AG04450 (cell line): ENCODE measurements at places on chromosomes 12 and 14. TPM values are rescaled to one million over a fixed set of nuclear protein-coding genes. Genes with fewer than 3 reads are reported as not detected.

The SCN8A gene
- polyA plus RNA-seq = 9.6 and 12.5 TPM in 2 replicates

DNA sequence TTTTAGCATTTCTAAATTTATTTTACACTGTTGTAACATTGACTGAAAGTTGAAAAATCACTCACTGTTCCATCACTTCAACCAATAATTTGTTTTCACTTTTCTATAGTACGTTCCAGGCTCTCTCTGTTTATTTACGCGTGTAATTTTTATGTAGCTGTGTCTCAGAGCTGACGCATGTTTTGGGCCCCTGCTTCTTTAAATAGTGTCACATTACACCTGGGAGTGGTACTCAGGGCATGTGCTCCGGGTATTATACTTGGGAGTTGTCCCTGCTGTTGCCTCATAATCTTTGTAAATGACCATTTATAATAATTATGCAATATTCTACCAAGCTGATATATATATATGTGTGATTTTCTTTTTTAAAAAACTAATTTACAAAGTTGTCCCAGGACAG is 132.8 kb upstream of the CPM start:
- no peak for DNase-seq

DNA sequence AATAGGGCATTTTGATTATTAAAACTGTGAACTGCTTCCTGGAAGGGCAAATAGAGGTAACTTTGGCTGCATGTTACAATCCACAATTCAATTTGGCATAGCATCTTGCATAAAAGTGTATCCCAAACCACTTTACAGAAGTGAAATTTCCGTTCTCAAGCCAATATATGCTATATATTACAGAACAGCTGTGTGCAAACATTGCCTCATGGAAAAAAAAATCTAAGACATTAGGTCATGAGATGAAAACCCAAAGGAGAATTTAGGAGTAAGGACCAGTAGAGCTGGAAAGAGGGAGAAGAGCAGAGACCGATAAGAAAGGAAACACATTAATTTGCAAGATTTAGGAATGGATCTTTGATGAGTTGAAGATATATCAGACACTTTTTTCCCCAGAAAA is 239.2 kb downstream of the PAX9 start:
- no peak for DNase-seq

DNA sequence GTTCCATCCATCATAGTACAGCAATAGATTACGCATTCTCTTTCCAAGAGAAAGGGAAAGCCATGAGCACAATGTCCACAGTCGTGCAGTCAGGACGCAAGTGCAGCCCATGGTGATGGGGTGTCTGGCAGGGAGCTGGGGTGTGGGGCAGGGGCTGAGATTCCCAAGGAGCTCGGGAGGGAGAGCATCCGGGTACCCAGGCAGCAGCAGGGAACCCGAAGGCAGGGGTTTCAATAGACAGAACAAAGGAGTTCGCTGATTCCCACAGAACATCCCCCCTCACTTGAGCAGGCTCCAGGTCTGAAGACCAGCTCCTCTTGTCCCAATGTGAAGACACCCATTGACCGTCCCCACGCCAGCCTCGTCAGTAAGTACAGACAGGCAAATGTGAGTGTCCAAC is 13.5 kb downstream of the ANHX start:
- no peak for DNase-seq

DNA sequence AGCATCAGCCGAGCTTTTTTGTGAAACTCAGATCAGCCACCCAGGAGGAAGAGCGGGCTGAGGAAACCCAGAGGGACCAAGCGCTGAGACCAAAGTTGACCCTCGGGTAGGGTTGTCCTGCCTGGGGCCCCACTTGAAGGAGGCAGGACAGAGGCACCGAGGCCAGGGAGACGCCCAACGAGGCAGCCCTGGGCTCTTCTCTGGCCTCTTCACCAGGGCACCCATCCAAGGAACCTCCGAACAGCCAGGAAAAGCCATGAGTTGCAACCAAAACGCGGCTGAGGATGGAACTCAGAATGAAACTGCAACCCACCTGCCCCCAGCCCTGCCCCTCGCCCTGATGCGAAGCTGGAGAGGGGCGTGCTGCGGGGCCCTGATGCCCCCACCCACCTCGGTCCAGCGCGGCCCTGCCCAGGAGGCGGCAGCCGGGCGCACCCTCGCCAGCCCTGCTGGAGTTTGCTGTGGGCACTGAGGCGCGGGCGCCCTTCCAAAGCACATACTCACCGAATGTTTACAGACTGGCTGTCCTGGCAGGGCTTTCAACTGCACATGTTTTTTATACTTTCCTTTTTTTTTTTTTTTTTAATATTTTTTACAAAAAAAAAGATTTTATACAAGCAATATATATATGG is 41.9 kb downstream of the JDP2 start:
- DNase-seq = no peak

- DNase-seq = no peak
Observed at GRCh38 chr14:53167602-53168328, 14.6 kb upstream of the DDHD1 start.
